ENCODE measurements at places on chromosomes 2 and 18.
A peak's percentile ranks its signal among the peaks of the same experiment; 100 is the strongest.

GRCh38 chr2:174108579-174108978 lies 139.8 kb downstream of the OLA1 start:
- DNase-seq, result no peak

- no peak for DNase-seq
Observed at GRCh38 chr2:47011264-47011663, 95.7 kb upstream of the MCFD2 start.

DNA sequence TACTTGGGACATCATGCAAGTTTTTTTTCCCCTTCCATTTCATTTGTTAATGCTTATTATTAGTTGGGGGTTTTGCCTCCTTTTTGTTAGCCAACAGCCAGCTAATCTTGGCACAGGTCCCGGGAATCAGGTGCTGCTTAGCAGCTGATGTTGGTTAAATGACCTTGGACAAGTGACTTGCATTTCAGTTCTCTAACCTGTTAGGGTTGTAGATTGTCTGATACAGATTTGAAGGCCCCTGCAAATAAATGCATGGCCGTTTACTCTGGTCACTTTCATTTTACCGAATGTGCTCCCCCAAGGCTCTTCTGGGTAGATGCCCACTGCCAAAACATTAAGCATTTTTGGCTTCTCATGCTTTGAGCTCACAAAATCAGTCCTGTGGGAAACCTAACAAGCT lies 120.9 kb downstream of the SPTBN1 start:
- no peak for DNase-seq

DNA sequence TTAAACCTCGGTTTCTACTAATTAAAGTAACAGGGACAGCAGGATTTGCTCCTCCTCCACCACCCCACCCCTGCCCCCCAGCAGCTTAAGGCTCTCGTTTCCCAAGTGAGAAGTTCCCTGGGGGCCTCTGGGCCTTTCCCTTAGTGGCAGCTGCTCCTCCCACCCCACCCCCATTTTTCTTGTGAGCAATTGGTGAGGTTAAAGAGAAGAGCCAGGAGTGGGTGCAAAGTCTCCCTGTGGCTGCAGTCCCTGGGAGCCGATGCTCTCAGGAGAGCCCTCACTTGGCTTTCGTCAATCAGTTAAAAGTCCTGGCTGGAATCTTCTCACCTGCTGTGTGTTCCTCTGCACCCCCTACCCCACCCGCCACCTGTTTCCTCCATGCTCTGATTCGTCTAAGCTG lies 48.7 kb upstream of the AGAP1 start:
- no peak for DNase-seq

DNA sequence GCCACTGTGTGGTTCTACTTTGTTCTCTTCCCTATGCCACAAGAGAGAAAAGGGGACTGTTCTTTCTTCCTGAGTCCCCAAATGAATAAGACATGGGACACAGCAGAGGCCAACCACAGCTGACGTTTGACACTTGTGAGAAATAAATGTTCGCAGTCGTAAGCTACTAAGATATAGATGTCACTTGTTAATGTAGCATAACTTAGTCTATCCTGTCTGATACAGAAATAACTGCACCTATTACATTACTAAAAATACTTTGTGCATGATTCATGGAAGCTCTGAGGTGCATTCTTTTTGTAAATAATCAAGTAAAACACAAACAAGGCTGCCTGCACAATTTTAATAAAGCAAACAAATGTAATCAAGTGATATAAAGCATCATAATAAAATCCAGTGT lies 148.8 kb downstream of the NBAS start:
- DNase-seq, result no peak

DNA sequence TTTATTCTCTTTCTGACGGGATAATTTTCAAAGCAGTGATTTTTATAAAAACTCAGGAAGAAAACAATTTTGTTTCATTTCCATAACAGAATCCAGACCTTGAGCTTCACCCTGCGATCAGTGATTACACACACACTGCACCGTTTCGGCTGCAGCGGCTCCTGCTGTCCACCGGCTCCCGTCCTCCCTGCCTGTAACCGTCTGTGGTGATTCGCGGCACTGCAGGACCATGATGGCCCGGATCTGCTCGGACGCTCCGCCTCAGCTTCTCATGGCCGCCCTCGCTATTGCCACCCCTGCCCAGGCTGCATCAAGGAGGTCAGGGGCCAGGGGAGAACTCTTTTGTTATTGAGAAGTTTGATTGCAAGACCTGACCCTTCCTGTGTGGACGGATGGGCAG lies 246.1 kb downstream of the TWIST2 start:
- DNase-seq, result no peak

DNA sequence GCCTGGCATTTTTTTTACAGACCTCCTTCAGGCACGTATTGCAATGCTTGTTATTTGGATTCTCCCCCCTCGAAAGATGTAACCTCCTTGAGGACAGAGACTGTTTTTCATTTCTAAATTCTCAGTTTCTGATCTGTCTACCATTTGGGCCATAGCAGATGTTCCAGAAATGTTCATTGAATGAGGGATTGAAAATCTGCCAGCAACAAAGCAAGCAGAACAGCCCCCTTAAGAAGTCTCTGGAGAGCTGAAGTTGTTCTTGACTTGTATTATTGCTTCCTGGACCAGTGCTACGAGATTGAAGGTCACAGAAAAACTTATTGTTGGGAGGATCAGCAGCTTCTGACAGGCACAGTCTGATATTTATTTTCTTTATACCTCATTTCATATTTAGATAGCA lies 355.5 kb downstream of the EPHA4 start:
- no peak for DNase-seq

- no peak for DNase-seq
Observed at GRCh38 chr2:224572338-224572737, 12.8 kb downstream of the CUL3 start.

DNA sequence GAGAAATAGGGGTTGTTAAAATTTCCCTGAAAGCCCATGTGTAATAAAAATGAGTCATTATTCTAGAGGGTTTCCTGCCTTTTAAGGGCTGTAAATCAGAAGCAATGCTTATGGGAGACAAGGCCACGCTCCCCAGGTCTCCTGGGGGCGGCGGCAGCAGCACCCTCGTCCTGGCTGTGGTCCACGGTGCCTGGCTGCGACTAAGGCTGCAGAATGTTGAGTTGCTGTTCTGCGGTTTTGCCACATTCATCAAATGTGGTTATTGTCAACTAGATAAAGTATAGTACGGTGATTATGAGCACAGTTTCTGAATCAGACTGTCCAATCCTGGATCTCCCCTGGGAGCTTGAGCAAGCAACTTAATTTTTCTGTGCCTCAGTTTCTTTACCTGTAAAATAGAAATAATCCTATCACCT lies 11.9 kb upstream of the AGFG1 start:
- no peak for DNase-seq

- DNase-seq, result no peak
Observed at GRCh38 chr2:4909346-4910009, 782.7 kb upstream of the SOX11 start.

GRCh38 chr2:18788592-18788991 lies 199.2 kb upstream of the NT5C1B start:
- DNase-seq, result no peak

GRCh38 chr2:2561346-2562095 lies 230.4 kb upstream of the MYT1L start:
- DNase-seq, result no peak

DNA sequence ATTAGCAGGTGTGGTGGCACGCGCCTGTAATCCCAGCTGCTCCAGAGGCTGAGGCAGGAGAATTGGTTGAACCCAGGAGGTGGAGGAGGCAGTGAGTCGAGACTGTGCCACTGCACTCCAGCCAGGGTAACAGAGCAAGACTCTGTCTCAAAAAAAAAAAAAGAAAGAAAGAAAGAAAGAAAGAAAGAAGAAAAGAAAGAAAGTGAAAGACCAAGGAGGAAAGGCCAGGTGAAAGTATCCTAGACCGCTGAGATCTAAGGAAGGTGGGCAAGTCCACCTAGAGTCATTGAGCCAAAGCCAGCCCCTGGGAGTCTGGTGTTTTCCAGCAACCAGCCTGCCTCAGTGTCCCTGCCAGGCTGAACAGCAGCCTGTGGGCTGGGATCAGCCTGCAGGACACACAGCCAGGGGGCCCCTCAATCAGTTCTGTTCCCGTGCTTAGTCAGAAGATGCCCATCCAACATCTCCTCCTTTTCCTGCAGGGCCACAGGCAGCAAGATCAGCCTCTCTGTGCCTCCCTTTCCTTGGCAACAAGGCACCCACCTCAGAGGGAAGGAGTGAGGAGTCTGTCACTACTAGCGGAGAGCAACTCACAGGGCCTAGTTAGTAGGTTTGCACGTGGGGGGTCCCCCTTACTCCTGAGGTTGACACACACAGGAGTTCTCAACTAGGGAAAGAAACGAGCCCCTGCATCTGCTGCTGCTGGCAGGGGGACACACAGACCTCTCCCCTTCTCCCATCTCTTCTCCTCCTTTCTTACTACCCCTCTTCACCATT lies 64.1 kb downstream of the SMAD7 start:
- DNase-seq, result no peak

DNA sequence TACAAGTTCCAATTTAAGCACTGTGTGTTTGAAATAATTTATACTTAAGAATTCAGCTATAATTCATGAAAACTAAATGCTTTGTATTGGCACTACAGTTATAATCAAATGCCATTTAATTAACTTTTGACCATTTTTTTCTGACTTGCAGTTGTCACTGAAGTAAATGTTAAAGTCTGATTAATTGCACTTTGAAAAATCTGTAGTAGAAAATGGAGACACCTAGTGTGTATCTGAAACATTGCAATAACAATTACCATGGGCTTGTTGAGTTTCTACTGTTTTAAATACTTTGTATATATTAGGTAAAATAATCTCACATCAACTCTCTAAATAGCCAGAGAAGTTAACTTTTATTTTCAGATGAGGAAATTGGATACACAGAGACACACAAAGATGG lies 458.6 kb upstream of the FSIP2 start:
- DNase-seq, result no peak

DNA sequence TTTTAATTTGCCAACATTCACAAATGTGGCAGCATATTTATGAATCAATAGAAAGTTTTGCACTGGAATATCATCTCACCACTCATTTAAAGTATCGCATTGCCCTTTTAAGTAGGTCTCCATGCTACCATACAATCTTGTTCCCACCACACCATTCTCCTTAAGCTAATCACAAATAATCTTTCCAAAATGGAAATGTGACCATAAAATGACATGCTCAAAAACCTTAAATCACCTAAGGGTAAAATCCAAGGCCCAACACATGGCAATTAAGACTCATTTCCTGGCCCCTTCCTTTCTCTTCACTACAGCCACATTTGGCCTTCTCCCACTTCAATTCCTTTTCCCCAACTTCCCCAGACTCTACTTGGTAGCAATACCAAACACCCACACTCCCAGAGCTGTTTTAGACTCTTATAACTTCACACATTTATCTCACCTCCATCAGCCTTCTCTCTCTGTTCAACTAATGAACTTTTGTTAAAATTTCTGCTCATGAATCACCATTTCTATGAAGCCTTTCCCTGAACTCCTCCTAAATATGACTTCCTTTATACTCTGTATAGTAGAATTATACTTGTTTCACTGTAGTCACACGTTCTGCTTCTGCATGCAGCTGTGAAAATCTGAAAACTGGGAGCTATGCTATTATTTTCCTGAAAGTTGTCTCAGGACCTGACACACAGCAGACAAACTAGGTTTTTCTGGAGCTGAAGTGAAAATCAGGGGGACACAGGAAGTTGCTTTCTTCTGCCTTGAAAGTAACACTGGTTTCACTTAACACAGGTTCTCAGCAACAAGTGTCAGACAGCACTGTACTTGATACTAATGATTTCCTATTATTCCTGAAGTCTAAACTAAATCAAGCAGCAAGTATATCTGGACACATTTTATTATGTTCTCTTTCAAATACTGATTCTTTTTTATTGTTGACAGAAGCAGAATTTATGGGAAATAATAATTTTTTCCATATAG lies 303.9 kb downstream of the ZEB2 start:
- no peak for DNase-seq

GRCh38 chr2:239463541-239464165 lies 62.8 kb upstream of the HDAC4 start:
- DNase-seq, result no peak

DNA sequence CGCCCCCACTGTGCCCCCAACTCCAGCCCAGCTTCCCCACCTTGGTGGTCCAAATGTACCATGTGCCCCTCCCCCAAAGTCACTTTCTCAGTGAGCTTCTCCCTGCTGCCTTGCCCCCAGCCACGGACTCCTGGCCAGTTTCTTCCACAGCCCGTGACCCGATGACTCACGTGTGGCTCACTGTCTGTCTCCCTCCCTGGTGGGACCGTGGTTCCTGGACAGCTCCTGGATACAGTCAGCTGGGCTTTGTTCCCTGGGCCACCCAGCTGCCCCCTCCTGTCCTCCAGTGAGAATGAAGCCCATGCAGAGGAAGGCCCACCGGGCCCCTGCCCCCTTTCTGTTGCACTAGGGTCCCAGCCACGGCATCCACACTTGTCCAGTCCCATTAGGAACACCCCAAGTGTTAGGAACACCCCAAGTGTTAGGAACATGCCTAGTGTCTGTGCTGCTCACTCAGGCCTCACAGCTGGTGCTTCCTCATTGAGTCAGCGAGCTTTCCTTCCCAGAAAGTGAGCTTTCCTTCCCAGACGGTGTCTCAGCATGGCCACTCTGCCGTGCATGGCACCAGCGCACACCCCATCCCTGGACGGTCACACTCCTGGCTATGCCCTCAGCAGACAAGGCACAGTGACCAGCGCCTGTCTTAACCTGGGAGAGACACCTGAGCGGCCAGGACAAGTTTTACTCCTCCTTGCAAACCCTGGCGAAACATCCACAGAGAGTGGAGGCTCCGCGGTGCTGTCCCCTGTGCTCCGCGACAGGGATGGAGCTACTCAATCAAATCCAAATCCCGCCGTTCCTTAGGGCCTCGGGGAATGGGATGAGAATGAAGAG lies 44.8 kb upstream of the CTDP1 start:
- no peak for DNase-seq

- DNase-seq, result peak; percentile 61
Observed at GRCh38 chr2:85813982-85814801, 60.4 kb downstream of the ATOH8 start.

DNA sequence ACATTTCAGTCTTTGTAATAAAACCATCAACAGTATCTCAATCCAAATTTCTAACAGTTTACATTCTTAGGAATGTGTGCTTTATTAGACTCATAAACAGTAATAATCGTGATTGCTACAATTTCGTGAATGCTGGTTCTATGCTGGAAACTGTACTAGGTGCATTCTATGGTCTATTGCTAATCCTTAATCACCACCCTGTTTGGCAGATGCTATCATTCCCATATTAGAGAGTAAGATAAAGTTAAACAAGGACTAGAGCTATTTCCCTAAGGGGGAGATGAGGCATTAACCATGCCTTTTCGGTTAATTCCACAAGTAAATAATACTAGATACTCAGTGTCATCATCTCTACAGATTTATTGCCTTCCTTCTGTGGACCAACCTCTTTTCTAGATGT lies 244.0 kb downstream of the PAX3 start:
- DNase-seq, result no peak

GRCh38 chr2:3141696-3142095 lies 235.9 kb downstream of the EIPR1 start:
- no peak for DNase-seq

DNA sequence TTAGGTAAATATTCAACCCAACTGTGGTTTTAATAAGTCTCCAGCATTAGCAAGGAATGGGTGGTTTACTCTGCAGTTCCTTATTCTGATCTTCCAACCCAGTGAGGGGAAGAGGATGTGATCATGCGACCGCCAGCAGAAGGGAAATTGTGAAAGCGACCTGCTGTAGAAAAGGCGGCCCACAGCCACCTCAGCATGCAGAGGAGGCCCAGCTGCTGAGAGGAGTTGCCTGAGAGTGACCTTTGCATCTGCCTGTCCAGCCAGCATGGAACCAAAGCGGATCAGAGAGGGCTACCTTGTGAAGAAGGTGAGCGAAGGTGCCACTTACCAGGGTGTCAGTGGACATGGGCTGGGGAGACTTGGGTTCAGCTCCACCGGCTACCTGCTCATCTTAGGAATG lies at the start of gene PLEK:
PLEK (plus strand) TSS at position 196 of the 400 bp plus-strand sequence; CDS start at position 266, 70 bp downstream.
- DNase-seq, result peak; percentile 31
